ENCODE measurements at places on chromosomes 16 and 17.

DNA sequence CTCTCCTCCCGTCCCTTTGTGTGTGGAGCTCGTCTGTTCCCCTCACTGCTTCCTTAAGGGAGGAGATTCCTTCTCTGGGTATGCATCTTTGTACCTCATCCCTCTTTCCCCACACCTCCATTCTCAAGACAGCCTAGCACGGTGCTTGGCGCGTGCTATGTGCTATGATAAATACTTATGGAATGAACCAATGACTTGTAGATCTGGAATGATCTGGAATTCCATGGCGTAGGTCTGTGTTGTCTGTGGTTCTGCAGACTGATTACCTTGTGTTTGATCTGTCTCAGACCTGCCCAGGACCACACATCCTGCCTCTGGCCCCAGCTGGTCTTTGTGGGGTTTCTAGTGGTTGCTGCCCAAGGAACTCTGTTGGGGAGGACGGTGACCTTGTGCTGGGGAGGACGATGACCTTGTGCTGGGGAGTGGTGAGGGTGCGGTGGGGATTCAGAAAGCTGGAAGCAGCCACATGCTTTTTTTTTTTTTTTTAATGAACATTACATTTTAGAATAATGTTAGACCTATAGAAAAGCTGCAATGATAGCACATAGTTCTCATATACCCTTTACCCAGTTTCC lies 33.5 kb upstream of the ETV4 start:
- no peak for DNase-seq

DNA sequence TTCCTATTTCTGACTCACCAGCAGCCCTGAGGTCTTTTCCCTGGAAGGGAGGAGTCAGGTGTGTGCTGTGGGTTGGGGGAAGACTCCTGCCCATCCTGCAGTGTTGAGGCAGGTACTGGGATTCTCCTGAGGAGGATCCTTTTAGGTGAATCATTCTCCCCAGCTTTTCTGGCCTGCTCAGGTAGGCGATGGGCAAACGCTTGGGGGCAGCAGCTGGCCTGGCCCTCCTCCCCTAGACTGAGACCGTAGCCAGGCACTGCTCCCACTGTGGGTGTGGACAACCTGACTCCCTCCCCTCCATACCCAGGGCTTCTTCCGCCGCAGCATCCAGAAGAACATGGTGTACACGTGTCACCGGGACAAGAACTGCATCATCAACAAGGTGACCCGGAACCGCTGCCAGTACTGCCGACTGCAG lies 15.1 kb downstream of the GJD3 start:
- DNase-seq = no peak

DNA sequence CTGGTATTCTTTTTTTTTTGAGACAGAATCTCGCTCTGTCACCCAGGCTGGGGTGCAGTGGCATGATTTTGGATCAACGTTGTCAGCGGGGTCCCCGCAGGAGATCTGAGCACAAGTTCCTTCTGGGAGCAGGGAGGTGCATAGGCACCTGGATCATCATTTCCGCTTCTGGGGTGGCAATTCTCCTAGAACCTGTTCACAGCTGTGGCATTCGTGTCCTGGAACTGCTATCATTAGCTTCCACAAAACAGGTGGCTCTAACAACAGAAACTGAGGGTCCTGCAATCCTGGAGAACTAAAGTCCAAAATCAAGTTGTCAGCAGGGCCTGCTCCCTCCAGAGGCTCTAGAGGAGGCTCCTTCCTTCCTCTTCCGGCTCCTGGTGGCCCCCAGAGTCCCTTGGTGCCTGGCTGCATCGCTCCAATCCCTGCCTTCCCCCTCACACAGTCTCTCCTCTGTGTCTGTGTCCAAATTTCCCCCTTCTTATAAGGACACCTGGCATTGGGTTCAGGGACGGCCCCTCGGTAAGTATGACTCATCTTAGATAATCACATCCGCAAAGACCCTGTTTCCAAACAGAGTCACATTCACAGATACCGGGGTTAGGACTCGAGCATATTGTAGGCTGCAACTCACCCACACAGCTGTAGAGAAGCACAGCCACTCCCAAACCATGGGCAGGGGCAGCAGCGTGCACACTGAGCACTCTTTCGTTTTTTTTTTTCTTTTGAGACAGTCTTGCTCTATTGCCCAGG lies 43.5 kb upstream of the KLHDC4 start:
- DNase-seq = no peak

GRCh38 chr17:70375406-70375805 lies 206.1 kb downstream of the KCNJ2 start:
- DNase-seq = no peak

- DNase-seq = no peak
These were observed 27.2 kb downstream of the MARCHF10 start for GRCh38 chr17:62780951-62781350.

DNA sequence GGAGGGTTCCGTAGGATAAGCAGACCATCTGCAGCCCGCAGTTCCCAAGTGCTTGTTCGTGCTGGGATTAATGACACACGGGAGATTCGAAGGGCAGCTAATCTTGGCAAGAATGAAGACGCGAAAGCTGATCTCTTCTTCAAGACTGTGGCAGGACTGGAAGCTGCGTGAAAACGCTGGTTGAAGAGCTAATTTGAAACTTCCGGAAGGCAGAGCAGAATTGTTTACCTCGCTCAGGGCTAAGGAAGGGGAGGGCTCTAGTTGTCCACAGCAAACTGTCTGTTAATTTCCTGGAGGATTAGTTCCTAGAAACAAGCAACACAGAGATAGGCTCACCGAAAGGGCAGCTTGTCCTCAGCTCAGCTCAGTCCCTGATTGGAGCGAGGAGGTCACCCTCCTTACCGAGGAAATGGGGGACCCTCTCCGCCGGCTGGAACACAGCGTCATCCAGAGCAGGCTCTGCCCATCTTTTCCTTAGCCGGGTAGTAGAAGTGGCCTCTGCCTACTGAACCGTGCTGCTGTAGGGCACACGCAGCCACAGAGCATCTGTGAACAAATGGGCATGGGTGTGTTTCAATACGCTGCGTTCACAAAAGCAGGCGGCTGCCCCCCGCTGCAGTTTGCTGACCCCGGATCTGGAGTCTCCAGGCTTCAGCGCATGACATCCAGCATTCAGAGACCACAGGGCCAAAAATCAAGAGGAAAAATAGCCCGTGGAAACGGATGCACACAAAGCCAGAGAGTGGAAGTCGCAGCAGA lies 16.7 kb upstream of the BAIAP2 start:
- DNase-seq = no peak

DNA sequence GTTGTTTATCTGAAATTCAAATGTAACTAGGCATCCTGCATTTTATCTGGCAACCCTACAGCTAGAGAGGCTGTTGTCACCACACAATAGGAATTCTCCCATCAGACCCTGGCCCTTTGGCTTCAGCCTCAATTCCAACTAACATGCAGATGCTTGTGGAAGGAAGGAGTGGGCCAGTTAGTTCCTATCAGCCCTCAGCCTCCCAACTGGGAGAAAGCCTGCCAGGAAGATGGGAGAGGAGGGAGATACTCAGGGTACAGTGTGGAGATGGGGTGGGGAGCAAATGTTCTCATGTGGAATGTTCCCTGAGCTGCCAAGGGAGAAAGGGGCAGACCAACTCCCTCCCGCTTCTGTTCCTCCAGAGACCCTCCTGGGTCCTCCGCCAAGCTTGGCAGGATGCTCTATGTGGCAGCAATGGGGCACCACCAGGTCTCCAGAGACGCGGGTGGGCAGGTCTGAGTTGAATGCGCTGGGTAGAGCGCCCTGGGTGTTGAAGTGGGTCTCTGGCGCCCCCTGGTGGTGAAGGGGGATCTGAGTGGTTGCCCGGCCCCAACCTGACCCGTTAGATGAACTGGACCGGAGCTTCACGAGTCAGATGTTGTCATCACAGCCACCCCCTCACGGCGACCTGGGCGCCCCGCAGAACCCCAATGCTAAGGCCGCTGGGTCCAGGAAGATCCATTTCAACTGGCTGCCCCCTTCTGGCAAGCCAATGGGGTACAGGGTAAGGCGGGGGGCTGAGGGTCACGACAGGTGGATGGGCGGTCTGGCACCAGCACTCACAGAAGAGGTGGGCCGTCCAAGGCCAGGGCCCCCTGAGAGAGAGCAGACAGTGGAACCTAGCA lies 15.2 kb downstream of the GALK1 start:
- peak; percentile 60 for DNase-seq

DNA sequence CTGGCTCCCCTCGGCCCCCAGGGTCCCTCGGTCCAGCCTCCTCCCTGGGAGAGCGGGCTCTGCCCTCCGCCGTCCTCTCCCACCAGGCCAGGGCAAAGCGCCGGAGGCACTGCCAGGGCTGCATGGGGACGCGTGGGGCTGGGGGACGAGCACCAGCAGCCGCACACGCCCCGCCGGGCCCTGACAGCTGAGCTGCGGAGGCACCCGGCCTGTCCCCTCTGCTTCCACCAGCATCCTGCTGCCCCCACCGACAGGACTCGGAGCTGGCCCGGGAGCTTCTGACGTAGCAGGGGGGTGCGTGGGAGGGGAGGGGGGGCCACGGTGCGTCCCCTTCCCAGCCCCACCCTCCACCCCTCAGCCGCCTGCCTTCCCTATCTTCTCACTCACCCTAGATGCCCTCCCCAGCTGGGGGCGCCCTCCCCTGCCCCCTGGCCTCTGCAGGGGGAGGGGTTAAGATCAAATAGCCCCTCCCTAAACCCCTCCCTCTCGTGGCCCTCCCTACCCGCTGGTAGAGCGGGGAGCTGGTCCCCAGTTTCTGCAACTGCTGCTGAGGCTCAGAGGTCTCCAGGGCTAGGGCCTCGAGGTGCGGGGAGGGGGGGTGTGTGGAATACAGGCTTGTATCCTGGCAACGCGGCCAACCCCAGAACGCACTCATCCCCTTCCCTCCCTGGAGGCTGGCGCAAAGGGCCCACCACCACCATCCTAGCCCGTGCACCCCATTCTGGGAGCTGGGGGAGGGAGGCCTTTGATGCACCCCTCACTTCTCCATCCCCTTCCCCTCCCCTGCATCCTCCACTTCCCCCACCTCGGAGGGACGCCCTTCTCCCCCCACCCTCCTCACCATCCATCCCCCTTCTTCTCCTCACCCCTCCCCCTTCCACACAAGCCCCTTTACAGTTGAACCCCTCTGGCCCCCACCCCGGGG lies 1.0 kb downstream of the SRCIN1 start:
- DNase-seq = no peak

DNA sequence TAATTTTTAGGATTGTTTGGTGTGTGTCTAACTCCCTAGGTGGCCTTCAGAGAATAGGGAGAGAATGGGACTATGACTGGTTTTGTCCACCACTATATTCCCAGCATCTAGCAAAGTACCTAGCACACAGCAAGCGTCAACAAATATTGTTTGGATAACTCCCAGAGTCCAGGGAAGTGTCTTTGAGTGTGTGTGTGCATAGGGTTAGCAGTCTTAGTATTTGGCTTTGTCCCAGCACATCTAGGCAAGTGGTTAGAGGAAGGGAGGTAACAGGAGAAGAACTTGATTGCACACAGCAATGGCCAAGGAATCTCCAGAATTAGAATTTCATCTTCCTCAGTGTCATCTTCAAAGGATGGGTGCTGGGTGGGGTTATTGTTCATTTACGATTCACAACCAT lies 385.4 kb upstream of the CDH5 start:
- DNase-seq = no peak

- DNase-seq = no peak
These were observed 21.6 kb upstream of the DYNLRB2 start for GRCh38 chr16:80519189-80519588.

DNA sequence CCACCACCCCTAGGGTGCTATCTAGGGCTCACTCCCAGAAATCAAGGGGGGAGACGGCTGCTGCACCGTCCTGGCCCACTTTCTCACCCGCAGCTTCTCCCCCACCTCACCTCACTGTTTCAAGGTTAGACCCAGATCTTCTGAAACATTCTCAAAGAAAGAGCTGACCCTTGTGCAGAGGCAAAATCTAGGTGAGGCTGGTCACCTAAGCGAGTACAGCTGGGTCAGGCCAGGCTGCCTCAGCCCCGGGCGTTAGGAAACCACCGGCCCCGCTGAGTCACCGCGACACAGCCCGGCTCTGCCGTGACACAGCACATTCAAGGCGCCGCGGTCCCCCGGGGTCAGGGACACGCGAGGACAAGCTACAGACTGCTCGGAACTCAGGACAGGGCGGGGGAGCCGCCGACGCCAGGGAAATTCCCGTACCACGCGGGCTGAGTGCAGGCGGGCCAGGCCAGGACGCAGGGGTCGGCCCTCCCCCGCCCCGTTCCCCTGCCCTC lies 27.1 kb downstream of the GNPTG start:
- no peak for DNase-seq

DNA sequence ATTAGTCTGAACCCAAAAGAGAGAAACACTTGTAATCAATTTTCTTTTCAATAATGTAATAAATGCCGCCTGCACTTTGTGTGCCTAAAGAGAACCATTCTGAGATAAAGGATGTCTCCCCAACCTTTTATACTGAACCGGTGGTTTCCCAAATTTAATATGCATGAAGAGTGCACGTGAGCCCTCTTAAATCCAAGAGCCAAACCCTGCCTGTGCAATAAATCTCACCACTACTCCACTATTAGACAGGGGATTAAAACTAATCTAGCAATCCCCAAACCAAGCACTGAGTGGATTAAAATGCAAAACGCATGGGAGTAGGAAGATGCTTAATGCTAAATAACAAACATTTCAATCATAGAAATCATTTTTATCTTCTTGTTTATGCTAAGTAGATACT lies 351.0 kb upstream of the PSMD7 start:
- DNase-seq = no peak

DNA sequence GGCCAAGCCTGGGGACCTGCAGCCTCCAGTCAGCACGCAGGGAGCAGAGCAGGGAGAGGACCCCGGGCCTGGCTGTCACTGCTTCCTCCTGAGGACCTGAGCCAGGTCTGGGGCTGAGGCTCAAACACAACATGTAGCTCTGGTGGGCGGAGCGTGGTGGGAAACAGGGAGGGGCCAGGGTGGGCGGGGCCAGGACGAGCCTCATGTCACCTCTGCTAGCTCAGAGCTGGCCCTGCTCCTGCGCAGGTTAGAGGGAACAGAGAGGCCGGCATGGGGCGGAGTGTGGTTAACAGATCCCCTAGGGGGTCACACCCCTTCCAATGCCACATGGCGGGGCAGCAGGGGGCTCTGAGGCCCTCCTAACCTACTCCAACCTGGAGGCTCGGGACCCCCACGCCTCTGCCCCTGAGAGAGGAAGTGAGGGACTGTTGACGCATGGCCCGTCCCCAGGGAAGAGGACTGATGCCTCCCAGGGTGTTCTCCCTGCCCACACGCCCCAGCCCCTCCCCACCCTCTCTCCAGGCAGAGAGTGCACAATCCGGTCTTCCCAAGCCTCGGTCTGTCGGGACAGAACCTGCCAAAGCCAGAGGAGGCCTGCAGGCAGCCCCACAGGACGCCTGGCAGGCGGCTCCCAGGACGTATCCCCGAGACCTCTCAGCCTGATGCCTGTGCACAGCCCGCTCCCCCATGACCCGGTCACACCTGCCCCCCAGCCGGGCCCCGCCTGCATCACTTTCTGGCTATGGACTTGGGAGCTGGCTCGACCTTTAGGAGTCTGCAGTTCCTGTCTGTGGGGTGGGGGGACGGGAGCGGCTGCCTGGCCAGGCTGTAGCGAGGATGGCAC lies 15.2 kb downstream of the PIEZO1 start:
- DNase-seq = no peak

- no peak for DNase-seq
These were observed 341 bp downstream of the SLC7A6OS start for GRCh38 chr16:68310437-68310773.

GRCh38 chr16:22077700-22078313 lies 14.5 kb upstream of the VWA3A start:
- DNase-seq = peak; percentile 31

- DNase-seq = no peak
These were observed 147.5 kb upstream of the CIBAR2 start for GRCh38 chr16:85259832-85260167.
